ENCODE measurements at places on chromosomes 2 and 18.

- DNase-seq: no peak
Observed at GRCh38 chr2:168311261-168311910, 64.0 kb upstream of the STK39 start.

DNA sequence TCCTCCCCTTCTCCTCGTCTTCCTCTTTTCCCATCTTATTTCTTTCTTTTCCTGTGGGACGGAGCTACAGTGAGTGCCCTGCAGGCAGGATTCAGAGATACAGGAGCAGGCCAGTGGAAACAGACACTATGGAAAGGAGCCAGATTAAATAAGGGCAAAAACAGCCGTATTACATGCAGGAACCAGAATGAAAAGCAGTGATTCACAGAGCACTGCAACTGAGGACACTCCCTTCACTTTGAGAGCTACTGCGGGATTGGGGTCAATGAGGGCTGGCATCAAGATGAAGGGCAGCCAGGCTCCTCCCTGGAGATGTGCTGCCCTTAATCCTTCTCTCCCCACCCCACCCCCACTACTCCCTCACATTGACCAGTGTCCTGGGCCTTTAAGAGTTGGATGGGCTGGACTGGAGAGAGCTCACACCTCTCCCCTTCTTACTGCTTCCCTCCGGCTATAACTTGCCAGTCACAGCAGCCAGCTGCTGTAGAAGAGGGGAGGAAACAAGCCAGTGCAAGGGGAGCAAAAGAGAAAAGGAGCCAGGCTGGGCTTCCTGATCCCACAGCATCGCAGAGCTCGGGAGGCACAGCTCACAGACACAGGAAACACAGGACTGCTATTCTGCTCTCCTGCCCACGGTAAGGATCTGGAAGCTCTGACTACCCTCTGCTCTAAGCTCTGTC is at the start of gene PLCD4:
PLCD4 (plus strand) TSS at position 464 of the 680 bp plus-strand sequence. CDS start 7,841 bp downstream, outside the sequence.
- no peak for DNase-seq

DNA sequence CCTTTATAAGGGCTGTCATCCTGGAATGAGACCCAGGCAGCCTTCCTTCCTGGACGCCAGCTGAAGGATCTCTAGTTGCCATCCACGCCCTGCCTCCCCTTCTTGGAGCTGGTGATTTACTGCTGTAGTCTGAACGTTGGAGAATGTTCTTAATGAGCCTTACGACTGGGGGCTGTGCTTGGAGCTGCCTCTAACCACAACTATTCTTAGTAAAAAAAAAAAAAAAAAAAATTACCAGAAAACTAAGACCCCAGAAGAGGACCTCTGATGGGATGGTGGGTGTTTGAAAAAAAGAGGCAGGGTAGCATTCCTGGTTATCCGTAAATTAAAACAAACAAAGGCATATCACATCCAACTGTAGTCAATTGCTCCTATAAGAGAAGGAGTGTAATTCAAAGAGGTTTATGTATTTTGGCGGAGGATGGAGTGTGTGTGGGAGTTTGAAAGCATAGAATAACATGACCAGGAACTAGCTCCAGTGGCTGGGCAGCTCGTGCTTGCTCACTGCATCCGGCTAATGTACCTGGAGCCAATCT is 105.4 kb downstream of the QPCT start:
- DNase-seq: no peak

- DNase-seq: no peak
Observed at GRCh38 chr2:85861180-85861579, 27.6 kb downstream of the ST3GAL5 start.

GRCh38 chr18:58990720-58991119 is 126.0 kb downstream of the ZNF532 start:
- DNase-seq: no peak

- no peak for DNase-seq
Observed at GRCh38 chr18:31598021-31598805, 6.5 kb downstream of the TTR start.

GRCh38 chr2:99660616-99661406 is 171.0 kb upstream of the REV1 start:
- DNase-seq: no peak

DNA sequence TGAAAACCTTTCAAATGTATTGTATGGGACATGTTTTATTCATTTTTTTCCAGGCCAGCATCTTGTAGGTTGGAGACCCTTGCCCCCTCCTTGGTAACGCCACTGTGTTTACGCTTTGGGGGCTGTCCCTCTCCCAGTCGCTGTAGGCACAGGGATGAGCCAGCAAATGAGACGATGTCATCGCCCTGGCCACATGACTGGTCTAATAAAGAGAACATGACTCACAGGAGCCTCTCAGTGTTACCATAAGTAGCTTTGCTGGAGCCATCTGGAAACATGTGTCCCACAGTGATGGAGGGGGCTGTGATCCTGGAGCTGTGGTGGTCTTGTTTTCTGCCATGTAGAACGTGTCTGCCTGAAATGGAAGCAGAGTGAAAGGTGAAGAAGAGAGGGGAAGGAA is 78.9 kb downstream of the CD8B2 start:
- peak; percentile 85 for DNase-seq

GRCh38 chr2:8592736-8593135 is 89.1 kb upstream of the ID2 start:
- no peak for DNase-seq

- no peak for DNase-seq
Observed at GRCh38 chr2:179606141-179606540, 255.3 kb downstream of the ZNF385B start.

DNA sequence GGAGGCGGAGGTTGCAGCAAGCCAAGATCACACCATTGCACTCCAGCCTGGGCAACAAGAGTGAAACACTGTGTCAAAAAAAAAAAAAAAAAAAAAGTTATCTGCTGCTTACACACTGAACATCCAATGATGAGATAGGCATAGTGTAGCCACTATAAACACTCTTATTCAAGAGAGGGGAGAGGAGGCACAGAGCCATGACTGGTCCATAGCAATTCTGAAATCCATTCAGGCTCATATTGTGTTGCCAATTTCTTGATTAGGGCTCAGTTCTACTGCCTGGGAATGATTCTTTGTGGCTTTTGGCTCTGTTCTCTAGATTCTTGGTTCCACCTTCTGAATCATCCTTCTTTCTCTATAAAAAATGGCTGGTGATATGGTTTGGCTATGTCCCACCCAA is 136.1 kb downstream of the ZFP36L2 start:
- no peak for DNase-seq

- no peak for DNase-seq
Observed at GRCh38 chr2:170298115-170298514, 120.2 kb downstream of the MYO3B start.

DNA sequence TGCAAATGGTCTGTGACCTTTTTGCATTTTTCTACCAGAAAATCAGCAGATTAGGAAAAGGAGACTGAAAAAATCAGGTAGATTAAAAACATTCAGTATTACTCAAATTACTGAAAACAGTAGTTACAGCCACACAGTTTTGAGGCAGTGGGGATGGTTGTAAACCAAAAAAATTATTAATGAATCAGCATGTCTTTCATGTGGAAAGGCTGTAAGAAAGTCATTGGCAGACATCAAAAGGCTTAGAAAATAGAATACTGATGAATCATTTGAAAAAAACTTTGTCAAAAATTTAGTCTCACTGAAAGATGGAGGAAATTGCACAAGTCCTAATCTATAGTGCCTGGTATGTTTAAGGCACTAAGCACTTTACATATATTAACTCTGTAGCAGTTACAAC is 133.9 kb upstream of the GCFC2 start:
- DNase-seq: no peak

GRCh38 chr2:237235383-237236095 is 149.8 kb downstream of the COPS8 start:
- DNase-seq: no peak

DNA sequence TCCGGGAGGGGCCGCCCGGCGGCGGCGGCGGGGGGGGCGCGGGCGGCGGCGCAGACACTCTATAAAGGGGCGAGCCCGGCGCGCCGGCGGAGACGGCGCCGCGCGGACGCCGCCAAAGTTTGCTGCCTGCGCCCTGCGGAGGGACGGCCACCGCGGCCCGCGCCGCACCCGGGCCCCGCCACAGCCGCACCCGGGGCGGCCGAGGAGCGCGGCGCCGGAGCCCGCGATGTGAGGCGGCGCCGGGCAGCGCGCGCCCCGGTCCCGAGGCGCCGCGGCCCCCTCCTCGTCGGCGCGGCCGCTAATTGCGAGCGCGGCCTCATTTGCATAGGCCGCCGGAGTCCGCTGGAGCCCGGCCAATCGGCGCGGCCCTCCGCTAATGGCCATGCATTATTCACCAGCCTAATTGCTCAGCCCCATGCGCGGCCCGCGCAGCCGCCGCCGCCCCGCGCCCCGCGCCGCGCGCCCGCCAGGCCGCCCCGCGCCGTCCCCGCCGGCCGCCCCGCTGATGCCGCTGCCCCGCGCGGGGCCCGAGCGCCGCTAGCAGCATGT is at the start of gene SALL3:
SALL3 (plus strand) TSS at position 89 of the 549 bp plus-strand sequence; CDS start at position 546, 457 bp downstream.
- DNase-seq: no peak

GRCh38 chr18:10784596-10785202 is 258.9 kb downstream of the NAPG start:
- no peak for DNase-seq

DNA sequence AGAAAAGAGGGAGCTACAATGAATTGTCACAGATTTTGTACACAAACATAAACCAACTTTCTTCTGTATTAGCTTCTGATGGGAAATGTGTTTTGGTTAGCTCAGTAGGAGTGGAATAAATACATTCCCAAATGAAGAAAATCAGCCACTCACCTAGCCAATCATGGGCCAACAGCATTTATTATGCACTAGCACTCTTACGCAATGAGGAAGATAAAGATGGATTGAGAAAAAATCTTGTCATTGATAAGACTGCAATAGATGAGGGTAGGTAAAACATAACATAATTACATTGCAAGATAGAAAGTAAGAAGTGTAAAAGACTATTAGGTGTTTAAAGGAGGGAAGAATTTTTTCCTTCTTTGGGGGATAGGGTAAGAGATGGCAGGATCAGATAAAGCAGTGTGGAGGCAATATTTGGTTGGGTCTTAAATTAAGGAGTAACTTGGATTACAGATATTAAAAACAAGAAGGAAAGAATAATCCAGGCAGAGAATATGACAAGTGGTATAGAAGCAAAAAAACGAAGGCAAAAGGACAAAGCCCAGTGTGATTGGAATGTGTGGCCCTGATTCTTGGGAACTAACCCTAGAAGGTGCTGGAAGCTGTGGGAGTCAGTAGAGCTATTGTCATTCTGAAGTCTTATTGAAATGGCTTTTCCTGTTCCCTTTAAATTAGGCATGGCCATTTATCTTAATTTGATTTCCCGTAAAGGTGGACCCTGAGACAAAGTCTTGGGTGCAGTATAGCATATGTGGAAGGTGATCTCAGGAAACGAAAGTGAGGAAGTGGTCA is 208.4 kb upstream of the MEX3C start:
- no peak for DNase-seq

- no peak for DNase-seq
Observed at GRCh38 chr2:178498137-178498536, 17.9 kb downstream of the PLEKHA3 start.

DNA sequence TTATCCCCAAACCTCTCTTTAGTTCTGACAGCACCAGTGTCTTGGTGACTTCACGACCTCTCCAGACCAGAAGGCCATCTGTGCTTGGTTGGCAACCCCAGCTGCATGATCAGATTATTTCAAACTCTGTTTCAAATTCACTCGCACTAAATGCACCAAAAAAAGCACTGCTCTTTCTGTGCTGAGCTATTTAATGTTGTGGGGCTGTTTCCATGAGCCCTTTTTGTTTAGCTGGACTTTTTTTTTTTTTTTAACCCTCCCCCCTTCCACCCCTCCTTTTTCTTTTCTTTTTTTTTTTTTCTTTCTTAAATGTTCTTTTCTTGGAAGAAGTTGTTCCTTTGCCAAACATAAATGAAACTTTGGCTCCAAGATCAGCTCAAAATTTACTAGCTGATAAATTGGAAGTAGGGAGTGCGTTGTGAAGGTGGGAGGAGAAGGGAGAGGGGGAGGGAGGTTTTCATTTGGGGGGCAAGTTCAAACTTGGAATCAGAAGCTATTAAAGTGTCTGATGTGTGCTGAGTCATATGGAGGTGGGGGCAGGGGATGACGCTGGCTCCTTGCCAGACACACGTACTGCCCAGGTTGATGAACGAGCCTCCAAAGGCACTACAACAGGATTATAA is 543.0 kb upstream of the TNP1 start:
- DNase-seq: no peak

DNA sequence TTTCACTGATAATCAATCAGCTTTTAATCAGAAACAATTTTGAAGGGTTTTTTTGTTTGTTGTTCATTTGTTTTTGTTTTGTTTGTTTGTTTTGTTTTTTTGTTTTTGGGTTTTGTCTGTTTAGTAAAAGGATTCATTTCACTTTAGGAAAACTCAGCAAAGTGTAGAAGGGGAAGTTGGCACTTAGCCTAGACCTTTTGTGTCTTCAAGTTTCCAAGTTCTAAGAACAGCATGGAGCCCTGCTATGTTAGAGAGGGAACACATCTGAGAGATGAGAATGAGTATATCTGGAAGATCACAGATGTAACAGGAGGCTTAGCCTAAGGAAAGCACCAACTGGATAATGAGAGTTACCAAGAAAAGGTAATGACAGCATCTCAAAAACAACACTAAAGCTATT is 501.5 kb downstream of the ERBB4 start:
- no peak for DNase-seq

DNA sequence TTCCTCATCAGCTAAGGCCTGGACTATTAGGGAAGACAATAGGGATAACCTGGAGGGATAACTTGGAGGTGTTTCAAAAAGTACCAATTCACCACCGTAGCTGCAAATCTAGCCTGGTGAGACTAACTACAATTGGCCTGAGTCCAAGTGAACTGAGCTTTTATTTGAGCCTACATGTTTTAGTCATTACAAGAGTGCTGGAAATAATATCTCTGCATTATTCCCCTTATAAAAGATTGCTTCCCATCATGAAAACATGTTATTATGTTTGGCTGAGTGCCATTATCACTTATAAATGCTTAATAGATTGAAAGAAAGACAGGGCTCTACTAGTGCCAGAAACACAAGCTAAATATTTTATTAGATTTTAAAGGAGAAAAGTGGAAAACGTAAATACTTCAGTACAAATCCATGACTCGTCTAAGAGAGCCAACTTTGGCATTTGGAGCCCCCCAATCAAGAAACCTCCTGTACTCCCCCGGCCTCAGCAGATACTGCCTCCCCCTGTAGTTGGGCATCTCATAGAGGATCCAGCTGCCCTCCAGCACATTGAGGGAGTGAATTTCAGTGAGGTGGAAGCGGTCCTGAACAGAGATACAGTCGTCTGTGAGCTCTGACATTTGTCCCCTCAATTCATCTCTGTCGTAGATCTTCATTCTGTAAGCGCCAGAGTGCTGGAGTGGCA is 3.6 kb downstream of the CRYGB start:
- DNase-seq: no peak

DNA sequence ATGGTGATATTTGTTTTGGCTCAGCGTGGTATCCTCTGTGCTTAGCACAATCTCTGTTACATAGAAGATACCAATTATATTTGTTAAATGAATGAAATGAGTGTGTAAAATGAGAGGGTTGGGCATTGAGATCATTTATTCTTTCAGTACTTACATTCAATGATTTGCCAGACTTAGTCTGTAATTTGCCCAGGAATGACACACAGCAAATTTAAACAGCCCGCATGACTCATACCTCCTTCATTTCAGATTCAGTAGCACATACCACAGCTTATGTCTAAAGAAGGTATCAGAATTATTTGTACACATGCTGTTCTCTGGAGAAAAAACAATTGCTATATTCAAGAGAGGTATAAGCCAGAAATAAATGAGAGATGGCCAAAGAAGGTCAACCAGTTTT is 37.0 kb downstream of the KLHL14 start:
- DNase-seq: no peak

- DNase-seq: no peak
Observed at GRCh38 chr2:46413111-46413510, 66.3 kb upstream of the TMEM247 start.
